Activated naive CD4-positive, alpha-beta T cell (primary cell): ENCODE measurements at places on chromosomes 6 and 20.

DNA sequence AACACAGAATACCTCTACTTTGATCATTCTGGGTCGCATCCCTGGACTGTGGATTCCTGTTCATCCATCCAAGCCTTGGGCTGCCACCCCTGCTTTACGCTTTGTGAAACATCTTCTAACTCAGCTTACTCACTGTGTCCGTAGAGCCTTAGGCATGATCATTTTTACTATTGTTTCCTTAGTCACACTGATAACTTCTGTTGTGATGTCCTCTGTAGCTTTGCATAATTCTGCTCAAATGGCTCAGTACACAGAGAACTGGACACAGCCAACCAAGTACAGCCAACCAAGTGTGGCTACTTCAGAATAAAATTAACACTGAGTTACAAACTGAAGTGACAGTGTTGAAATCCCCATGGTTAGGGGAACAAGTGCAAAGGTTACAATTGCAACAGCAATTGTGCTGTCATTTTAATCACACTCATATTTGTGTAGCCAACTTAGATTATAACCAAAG is 8.6 kb upstream of the FKBP1A start:
- DNase-seq: no peak

DNA sequence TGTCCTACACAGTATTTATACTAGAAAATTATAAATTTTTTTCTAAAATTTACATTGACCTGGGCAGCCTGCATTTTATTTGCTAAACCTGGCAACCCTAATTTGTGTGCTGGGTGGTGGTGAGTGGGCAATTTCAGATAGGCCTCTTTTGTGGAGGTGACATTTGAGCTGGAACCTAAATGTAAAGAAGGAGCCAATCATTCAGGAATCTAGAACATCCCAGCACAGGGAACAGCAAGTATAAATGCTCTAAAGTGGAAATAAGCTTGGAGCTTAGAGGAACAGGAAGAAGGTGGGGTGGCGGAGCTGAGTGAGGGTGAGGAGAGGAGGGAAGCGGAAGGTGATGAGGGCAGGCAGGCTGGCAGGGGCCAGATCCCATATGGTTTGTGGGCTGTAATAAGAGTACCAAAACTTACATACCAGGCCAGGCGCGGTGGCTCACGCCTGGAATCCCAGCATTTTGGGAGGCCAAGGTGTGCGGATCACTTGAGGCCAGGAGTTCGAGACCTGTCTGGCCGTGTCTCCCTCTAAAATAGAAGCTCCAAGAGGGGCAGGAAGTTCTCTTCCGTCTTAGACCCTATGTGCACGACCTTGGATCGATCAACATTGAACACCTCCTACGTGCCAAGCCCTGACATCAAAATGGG is 549 bp upstream of the CSE1L start:
- no peak for DNase-seq

GRCh38 chr20:609371-609964 is 641 bp downstream of the TCF15 start:
- no peak for DNase-seq

- no peak for DNase-seq
These were observed 354.7 kb downstream of the CDC5L start for GRCh38 chr6:44742201-44742600.

- no peak for DNase-seq
These were observed 219.6 kb downstream of the CD83 start for GRCh38 chr6:14337152-14337551.

DNA sequence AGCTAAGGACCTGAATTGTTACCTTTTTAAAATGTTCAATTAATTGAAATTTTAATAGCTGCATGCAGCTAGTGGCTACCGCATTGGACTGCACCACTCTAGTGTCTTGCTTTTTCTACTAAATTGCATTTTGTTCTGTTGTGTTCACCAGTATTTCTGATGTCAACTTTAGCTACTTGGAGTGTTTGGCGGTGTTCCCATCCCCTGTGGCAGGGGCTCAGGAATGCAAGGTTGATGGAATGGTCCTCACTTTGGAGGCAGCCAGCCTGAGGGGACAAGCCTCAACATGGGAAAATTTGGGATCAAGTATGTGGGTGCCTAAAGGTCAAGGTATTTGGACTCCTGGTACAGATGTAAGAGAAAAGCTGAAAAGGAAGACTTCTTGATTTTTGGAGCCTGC is 230.1 kb upstream of the PRND start:
- DNase-seq: no peak

GRCh38 chr20:5650280-5650691 is 99.9 kb upstream of the SHLD1 start:
- DNase-seq: no peak

DNA sequence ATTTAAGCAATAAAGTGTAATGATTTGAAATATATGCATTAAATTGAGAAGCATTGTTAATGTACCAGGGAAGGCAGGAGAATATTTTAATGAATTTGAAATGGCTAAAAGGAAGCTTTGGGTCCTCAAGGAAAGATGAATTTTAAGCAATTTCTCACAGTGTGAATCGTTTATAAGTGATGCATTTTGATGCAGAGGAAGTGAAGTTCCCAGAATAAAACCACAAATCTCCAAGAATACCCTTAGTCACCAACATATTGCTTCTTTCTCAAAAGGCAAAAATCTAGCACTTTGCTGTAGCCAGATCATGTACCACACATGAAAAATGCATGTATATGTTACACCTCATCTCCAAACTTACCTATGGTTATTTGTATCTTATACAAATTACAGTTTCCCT is 11.7 kb downstream of the TPD52L1 start:
- DNase-seq: no peak

DNA sequence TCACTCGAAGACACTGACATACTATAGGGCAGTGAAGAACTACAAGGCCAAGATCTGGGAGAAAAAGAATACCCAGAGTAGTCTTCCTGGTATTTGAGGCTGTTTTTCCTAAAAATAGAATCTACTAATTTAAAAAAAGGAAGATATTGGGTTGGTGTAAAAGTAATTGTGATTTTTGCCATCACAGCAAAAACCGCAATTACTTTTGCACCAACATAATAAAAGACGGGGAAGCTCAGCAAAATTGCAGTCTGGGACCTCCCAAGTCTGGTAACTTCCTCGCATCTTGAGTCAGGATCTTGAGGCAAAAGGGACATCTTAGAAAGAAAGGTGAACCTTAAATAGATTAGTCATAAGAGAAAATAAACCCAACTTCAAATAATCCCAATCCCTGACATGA is 77.2 kb upstream of the SMIM28 start:
- DNase-seq: no peak
